ENCODE measurements at places on chromosomes 4 and X.

- DNase-seq, result no peak
Observed at GRCh38 chr4:26690506-26690905, 106.6 kb downstream of the TBC1D19 start.

DNA sequence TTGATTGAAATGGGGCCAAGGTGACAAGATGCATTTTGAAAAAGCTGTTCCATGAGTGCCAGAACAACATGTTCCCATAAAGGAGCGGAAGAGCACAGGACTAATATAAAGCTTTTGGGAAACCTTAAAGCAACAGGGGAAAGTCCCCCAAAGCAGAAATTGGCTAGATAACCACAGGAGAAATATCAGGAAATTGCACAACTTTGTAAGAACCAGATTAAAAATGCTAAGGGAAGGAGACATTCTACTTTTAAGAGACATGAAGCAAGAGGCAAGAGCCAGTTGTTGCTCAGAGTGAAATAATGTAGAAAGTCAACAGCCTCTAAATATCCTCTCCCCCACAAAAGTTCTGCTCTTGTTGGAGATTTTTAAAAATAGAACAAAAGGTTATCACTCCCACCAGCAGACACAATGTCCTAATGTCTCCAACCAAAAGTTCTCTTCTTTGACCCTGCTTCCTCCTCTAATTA is 85.2 kb upstream of the LNX1 start:
- DNase-seq, result no peak

DNA sequence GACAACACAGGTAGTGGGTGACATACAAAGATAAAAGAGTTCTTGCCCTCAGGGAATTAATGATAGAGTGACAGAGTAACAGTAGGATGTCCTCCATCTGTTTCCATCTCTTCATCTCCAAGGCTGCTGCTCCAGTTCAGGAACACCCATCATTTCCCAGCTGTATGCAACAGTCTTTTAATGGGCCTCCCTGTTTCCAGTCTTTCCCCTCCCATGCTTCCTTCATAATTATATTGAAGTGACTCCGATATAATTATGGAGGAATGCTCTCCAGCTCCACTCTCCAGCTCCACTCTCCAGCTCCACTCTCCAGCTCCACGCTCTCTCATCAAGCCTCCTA is 65.3 kb upstream of the MSN start:
- DNase-seq, result no peak

DNA sequence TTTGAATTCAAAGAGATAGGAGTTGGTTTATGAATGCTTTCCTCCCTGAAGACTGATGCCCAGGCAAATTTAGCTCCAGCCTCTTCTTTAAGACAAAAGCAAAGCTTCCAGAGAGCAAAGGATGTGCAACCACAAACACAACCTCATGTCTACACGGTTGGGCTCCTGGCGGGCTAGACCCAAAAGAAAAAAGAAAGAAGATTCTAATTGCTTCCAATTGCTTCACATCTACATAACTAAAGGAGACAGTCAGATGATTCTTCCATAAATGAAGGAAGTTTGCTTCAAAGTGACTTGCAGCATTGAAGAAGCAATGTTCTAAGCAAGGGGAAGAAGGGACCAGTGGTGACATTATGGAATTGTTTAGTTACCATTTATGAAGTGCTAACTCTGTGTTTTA is 1603.0 kb upstream of the TENM3 start:
- no peak for DNase-seq

DNA sequence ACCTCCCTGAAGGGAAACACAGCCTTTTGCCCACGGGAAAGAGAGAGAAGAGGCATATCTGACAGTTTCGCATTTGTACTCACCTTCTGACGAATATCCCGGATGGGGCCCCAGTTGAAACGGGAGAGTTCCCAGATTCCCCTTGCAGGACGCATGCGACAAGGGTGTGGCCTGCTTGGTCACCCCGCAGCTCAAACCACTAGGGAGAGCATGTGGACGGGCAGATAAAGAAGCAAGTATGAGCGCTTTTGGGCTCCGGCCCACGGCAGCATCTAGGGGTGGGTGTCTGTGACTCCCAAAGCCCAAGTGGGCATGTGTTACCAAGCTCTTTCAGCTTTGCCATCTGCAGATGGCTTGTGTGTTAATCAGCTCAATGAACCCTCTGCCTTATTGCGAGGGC is 70.1 kb upstream of the MED14 start:
- no peak for DNase-seq

GRCh38 chr4:25358515-25359275 is 18.4 kb upstream of the ANAPC4 start:
- DNase-seq, result no peak

Data from activated T-cell treated with anti-CD3 and anti-CD28 coated beads, Interleukin-2, amount 50 U/mL, for 24 hours (primary cell).